ENCODE measurements at places on chromosomes 12 and 14. TPM values are rescaled to one million over a fixed set of nuclear protein-coding genes. Genes with fewer than 3 reads are reported as not detected.

Gene PPP1R12A
- total RNA-seq, result 116 TPM

Gene SMCO3
- not detected for total RNA-seq

Gene TAS2R10
- 0.84 TPM for total RNA-seq

DNA sequence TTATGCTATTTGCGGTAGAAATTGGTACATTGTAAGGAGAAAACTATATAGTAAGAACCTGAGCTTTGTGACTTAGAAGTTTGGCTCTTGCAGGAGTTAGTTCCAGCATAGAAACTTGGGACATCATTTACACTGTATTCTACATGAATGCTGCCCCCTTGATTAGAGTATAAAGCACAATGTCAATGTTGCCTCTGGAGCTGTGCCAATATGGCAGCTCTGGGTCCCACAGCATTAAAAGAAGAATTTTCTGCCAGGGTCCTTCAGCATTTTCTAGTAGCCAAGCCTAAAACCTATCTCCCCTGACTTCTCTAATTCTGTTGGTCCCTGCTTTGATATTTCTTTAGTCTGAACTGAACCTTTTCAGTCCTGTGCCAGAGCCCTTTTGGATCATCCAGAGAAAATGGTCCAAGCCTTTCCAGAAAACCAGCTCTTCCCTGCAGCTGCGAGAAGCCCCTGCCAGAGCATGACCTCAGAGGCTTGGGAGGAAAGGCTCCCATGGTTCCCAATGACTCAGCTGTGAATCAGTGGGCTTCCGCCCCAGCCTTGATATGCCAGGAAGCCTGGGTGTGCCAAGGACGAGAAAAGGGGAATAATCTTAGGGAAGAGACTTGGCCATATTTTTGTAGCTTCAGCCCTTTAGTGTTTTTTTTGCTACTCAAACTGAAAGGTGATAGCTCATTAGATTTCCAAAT, 43.2 kb downstream of the PLEKHG7 start:
- no peak for DNase-seq

DNA sequence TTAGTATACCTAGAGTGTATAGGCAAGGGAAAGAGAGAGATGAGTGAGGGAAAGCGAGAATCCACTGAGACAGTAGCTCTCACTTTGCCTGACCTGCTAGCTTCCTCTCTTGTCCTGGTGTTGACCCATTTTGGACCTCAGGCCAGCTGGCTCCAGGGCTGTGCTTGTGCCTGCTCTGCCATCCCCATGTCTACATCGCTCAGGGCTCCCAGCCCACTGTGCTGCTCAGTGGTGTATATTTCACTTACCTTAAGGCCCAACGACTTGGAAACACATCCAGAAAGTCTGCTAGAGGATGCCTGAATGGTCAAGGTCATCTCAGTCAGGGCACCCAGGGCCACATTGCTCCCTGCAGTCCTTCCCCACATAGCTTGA, 964 bp upstream of the SERPINA4 start:
- DNase-seq, result no peak

GRCh38 chr12:25590011-25590721, 37.1 kb upstream of the LMNTD1 start:
- DNase-seq, result no peak

DNA sequence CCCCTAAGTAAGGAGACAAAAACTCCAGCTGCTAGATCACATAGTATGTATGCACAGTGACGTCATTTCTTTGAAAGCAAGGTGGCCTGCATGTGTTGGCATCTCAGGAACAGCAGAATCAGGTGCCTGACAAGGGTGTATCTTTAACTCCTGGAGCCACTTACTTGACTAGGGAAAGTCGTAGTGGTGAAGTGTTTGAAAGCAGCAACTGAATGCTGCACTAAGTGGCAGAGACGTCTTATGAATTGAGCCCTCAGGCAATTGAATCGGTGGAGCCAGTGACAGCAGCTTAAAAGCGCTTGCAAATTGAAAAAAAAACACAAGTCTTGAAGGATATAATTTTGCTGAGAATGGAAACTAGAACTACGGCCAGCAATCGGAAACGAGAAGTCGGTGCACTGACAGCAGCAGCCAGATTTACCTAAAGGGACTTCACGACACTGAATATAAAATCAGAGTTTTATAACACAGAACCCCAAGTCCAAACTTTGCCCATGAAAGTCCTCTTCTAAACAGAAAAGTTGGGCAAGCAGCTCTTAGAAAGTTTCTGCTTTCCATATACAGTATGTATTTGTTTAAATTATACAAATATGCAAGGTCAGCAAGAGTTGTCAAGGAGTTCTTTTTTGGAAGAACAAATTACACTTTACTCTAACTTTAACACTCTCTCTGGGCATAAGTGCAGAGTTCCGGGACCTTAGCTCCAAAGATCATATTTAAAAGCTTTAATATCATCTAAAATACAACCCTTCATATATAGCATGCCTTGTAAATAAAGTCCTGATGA, 1.1 kb downstream of the IGF1 start:
- DNase-seq, result no peak

DNA sequence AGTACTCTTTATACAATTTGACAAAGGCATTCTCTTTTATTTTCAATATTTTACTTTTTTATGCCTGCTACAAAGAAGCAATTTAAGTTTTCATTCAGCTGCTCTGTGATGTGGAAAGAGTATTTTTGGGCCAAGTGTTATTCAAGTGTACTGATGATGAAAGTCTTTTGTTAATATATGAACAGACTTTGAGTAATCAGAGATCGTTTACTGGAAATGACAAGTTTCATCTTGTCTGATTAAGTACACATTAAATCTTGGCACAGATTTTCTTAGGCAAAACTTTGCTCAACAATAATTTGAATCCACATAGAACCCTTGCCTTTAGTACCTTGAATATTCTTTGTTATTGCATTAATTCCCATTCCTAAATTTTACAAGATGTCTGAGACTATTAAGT, 13.3 kb upstream of the PZP start:
- no peak for DNase-seq

DNA sequence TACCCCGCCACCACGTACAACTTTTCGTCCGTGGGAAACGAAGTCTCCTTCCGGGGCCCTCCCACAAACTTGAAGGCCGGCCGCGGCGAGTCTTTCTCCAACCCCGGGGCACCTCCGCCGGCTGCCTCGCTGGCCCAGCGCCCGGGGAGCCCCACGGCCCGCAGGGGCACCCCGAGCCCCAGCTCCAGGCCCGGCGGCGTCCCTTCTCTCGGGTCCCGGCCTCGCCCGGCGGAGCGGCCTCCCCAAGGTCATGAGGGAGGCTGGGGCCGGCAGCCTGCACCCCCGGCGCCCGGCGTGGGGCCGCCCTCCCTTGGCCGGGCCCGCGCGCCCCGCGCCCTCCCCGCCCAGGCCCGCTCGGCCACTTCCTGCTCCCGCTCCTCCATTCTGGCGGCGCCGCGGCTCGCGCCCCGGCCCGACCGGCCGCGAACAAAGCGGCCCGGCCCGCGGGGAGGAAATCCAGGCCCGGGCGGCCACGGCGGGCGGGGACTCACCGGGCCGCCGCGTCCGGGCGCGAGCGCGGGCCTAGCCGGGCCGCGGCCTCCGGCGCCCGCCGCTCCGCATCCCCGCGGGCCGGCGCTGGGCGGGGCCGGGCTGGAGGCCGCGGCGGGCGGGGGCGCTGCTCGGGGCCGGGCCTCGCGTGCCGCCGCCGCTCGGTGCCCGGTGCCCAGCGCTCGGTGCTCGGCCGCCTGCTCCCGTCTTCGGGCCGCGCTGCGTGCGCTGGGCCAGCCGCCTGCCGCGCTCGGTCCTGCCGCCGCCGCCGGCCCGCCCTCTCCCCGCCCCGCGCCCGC, at the start of gene AKT1:
TSS of gene AKT1 (minus strand) at position 756 of the 788 bp plus-strand sequence. CDS start 3,105 bp downstream, outside the sequence.
- no peak for DNase-seq

DNA sequence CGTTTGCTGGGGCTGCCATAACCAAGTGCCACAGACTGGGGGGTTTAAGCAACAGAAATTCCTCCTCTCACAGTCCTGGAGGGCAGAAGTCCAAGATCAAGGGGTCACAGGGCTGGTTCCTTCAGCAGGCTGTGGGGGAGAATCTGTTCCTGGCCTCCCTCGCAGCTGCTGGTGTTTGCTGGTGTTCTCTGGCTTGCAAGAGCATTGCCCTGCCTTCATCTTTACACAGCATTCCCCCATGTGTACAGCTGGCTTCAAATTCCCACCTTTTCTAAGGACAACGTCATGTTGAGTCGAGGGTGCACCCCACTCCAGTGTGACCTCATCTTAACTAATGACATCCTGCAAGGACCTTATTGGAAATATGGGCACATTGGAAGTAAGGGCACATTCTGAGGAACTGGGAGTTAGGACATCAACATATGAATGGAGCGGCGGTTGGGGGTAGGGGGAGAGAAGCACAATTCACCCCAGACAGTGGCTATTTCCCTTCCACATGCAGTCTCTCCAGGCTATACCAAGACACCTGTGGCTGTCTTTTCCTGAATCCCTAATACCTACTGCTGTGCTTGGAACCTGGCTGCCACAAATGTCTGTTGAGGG, 123.6 kb downstream of the FOXN3 start:
- no peak for DNase-seq

Data from osteocyte (in vitro differentiated cells).